ENCODE measurements at places on chromosomes 12 and 14.

DNA sequence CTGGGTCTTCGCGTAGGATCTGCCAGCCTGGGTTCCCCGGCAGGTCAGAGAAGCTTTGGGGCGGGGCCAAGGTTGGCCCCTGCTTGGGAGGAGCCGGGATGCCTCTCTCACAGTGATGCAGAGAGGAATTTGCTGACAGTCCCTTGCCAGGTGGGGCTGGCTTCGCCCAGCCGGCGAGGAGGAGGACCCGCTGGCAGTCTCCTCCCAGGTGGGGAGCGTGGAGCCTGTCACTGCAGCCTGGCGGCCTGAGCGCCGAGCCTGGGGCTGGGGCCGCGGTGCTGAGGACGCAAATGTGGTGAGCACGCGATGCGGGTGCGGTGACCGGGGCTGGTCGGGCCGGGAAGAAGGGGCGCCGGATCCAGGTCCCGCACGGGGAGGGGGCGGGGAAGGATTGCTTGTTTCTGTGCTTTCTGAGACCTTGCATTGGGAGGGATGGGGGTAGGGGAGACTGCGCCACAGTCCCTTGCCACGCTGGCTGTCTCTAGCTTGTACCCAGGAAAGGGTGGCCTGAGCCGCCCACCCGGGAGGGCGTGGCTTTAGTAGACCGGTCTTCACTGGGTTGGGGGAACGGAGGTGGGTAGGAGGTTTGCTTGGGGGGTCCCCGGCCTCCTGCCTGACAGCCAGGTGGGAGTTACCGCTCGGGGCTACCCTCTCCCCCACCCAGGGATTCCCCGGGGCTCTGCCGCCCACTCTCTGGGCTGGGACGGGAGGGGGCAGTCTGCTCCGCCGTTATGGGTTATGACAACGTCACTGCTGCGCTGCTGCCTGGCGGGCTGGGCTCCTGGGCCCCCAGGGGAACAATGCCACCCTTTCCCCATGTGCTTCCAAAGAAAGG, at the start of gene TMEM63C:
Gene TMEM63C (plus strand): TSS at position 196 of the 835 bp plus-strand sequence. CDS start 37,016 bp downstream, outside the sequence.
- peak; percentile 75 for DNase-seq

- no peak for DNase-seq
Measured at GRCh38 chr12:131468206-131468605, 242.7 kb upstream of the SFSWAP start.

DNA sequence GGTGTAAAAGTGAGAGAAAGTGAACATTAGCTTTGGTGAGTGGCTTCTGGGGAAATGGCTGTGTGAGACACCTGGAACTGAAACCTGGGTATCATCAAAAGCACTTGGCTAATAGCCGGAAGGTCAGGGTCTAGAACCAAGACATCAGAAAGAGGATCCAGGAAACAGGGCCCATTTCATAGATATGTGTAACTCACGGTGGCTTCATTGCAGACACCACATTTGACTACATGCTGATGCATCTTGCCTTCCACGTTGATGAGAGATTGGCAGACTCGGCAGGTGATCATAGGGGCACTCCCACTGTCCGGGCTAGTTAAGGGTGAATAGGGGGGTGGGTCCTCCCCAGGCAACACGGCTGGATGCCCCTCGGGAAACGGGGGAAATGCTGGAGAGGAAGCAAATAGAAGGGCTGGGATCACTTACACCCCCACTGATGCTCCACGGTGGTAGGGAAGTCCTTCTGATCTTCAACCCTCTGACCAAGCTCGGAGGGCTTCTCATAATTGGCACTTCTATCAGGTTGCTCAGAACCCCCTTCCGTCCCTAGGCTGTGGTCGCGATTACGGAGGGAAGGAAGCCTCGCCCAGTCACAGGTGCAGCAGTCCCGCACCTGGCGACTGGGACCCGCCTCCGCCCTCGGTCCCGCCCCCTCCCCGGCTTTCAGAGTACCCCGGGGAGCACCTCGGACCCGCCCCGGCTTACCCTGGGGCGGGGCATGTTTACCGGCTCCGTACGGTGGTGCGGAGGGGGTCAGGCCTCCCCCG, 593 bp downstream of the PIP4P1 start:
- no peak for DNase-seq

DNA sequence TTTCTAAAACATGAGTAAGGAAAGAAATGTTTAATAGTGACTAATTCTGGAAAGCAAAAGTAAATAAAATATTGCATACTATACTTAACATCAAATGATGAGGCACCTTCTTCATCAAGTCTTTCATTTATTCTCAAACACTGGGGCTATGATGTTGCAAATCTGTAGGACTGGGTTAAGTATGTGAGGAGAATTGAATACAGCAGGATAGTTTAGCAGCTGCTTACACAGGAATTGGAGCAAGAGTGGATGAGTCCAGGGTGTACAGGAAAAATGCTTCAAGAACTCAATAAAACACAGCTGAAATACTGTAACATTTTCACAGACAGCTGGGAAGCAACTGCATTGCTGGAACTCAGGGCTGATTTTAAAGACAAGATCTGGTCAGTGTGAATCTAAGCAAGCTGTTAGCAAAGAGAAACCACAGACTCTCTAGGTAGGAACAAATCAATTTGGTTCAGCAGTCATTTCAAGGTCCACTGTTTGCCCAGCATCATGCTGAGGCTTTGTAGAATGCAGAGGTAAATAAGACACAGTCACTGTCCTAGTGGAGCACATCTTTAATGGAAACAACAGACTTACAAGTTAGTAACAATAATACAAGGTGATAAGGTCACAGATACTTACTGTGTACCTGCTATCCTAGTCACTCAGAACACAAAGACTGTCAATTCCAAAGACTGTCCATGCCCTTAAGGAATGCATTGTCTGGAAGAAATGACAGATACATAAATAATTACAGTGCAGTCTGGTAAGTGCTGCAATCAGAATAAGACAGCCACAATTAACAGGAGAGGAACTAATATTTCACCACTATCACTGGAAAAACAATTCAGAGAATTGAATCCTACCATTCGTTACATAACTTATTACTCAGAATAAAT, 96.8 kb upstream of the DACT1 start:
- no peak for DNase-seq

DNA sequence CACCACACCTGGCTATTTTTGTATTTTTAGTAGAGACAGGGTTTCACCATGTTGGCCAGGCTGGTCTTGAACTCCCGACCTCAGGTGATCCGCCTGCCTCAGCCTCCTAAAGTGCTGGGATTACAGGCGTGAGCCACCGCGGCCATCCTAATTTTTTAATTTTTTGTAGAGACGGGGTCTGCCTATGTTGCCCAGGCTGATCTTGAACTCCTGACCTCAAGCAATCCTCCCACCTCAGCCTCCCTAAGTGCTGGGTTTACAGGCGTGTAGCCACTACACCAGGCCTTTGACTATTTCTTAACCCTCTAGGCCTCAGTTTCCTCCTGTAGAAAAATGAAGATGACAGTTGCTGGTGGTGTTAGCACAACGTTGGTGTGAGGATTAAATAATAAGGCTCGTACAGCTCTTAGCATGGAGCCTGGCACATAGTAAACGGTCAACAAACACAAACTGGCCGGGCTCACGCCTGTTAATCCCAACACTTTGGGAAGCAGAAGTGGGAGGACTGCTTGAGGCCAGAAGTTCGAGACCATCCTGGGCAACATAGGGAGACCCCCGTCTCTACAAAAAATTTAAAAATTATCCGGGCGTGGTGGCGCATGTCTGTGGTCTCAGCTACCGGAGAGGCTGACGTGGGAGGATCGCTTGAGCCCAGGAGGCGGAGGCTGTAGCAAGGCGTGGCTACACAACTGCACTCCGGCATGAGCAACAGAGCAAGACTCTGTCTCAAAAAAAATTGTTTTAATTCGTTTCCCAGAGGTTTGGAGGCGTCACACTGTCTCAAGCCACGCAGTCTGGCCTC, 979 bp downstream of the DDX54 start:
- DNase-seq = no peak

GRCh38 chr14:97490521-97491070, 693.4 kb downstream of the VRK1 start:
- DNase-seq = no peak

GRCh38 chr14:35956376-35957085, 130.4 kb downstream of the BRMS1L start:
- no peak for DNase-seq

GRCh38 chr12:5923751-5924150, 21.3 kb downstream of the ANO2 start:
- DNase-seq = no peak

GRCh38 chr12:81296556-81297305, 218.9 kb downstream of the ACSS3 start:
- DNase-seq = no peak

GRCh38 chr12:120119271-120119973, 2.9 kb upstream of the RAB35 start:
- DNase-seq = no peak

DNA sequence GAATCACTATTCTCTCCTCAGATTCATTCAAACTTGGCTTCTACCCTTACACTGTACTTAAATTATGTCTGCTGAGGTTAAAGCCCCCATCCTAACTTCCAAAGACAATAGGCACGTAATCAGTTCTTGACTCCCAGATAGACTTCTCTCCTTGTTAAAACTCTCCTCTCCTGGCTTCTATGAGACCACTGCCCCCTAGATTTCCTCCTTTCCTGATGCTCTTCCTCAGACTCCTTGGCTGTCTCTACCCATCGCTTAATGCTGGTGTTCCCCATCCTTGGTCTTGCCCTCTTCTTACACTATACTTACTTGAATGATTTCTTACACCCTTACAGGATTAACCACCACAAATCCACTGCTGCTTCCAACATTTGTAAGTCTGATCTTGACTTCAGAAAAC, 32.8 kb downstream of the TC2N start:
- no peak for DNase-seq

DNA sequence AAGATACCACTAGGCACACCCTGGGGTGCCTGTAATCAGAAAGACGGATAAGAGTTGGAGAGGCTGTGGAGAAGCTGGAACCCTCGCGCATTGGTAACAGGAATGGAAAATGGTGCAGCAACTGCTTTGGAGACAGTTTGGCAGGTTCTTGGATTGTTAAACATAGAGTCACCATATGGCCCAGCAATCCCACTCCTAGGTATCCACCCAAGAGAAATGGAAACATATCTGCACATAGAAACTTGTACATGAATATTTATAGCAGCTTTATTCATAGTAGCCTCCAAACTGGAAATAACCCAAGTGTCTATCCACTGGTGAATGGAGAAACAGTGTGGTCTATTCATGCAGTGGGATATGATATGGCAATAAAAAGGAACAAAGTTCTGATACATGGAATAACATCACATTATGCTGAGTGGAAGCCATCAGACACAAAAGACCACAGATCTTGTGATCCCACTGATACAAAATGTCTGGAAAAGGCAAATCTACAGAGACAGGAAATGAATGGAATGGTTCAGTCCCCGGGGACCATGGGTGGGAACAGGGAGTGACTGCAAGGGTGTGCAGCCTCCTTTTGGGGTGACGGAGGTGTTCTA, 45.4 kb downstream of the JAG2 start:
- DNase-seq = no peak

GRCh38 chr14:57871459-57872080, 5.7 kb upstream of the SLC35F4 start:
- peak; percentile 18 for DNase-seq
